ENCODE measurements at places on chromosomes 12 and 14. TPM values are rescaled to one million over a fixed set of nuclear protein-coding genes. Genes with fewer than 3 reads are reported as not detected.
A peak's percentile ranks its signal among the peaks of the same experiment; 100 is the strongest.

GRCh38 chr12:123089631-123090353 is 61.1 kb downstream of the PITPNM2 start:
- H3K36me3 ChIP-seq, result no peaks in the 10 kb centered on the region
- H3K4me1 ChIP-seq, result peaks cover 27% of the 10 kb centered on the region
- H3K27me3 ChIP-seq, result no peaks in the 10 kb centered on the region
- DNase-seq, result no peak
- H3K4me3 ChIP-seq, result no peak overlapping the region
- no peak overlapping the region for H3K27ac ChIP-seq

GRCh38 chr12:102441077-102441596 is 39.2 kb downstream of the IGF1 start:
- no peak overlapping the region for H3K27ac ChIP-seq
- no peaks in the 10 kb centered on the region for H3K36me3 ChIP-seq
- no peaks in the 10 kb centered on the region for H3K4me1 ChIP-seq
- no peak overlapping the region for H3K4me3 ChIP-seq
- H3K27me3 ChIP-seq, result peaks cover 4% of the 10 kb centered on the region
- DNase-seq, result no peak

- H3K4me1 ChIP-seq, result peaks cover 45% of the 10 kb centered on the region
- no peaks in the 10 kb centered on the region for H3K27me3 ChIP-seq
- no peak for DNase-seq
- no peak overlapping the region for H3K27ac ChIP-seq
- H3K4me3 ChIP-seq, result no peak overlapping the region
Measured at GRCh38 chr14:105012171-105012985, 8.5 kb downstream of the CDCA4 start.

GRCh38 chr14:96752125-96752524 is 45.1 kb upstream of the VRK1 start:
- no peaks in the 10 kb centered on the region for H3K36me3 ChIP-seq
- peaks cover 13% of the 10 kb centered on the region for H3K27me3 ChIP-seq
- no peak overlapping the region for H3K4me3 ChIP-seq
- H3K4me1 ChIP-seq, result no peaks in the 10 kb centered on the region

GRCh38 chr12:39872425-39872824 is 233.5 kb downstream of the SLC2A13 start:
- no peak for DNase-seq
- H3K27ac ChIP-seq, result no peak overlapping the region
- peaks cover 5% of the 10 kb centered on the region for H3K36me3 ChIP-seq
- no peaks in the 10 kb centered on the region for H3K4me1 ChIP-seq
- H3K4me3 ChIP-seq, result no peak overlapping the region
- H3K27me3 ChIP-seq, result no peaks in the 10 kb centered on the region

DNA sequence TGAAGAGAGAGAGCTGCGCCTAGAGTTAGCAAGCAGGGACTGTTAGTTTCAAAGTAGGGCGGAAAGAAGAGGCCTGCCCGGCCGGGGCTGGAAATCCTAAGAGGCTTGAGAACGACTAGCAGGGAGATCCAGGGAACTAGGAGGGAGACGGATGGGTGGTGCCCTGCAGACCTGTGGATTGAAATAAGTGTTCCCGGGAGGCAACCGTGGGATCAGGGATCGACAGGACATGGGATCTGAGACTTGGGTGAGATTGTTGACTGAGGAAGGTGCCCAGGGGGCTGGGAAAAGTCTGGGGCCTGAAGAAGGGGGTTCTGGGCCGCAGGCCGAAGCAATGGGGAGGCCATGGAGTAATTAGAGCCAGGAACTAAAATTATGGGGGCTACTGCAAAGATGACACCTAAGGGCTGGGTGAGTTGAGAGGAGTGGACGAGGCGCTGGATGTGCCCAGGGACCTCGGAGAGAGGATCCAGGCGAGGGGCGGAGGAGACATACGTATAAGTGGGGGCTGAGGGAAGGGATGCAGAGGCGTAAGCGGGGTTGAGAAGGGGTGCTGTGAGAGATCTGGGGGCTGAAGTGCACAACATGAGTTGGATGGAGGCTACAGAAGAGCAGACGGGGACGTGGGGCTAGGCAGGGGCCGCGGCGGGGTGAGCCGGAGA is 635 bp downstream of the LTA4H start:
- H3K4me3 ChIP-seq, result no peak overlapping the region
- peaks cover 29% of the 10 kb centered on the region for H3K4me1 ChIP-seq
- no peak overlapping the region for H3K27ac ChIP-seq
- H3K27me3 ChIP-seq, result no peaks in the 10 kb centered on the region
- no peak for DNase-seq

The C12orf54 gene
- not detected for total RNA-seq

DNA sequence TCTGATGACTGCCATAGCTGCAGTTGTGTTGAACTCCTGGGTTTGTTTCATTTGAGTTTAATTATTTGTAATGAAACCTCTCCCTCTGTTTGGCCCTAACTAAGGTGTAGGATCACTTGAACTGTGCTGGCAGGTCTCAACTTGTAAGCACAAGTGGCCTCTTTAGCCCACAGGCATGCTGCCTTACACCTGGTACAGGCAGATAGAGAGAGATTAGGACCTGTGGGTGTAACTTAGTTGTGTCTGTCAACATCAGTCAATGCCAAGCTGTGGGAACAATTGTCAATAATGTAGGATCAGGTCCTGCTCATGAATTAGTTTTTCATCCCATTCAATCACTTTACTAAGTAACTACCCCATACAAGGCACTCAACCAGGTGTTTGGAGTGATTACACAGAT is 263.0 kb upstream of the G2E3 start:
- peaks cover 11% of the 10 kb centered on the region for H3K27me3 ChIP-seq
- H3K36me3 ChIP-seq, result no peaks in the 10 kb centered on the region
- H3K27ac ChIP-seq, result no peak overlapping the region
- DNase-seq, result no peak
- H3K4me3 ChIP-seq, result no peak overlapping the region

DNA sequence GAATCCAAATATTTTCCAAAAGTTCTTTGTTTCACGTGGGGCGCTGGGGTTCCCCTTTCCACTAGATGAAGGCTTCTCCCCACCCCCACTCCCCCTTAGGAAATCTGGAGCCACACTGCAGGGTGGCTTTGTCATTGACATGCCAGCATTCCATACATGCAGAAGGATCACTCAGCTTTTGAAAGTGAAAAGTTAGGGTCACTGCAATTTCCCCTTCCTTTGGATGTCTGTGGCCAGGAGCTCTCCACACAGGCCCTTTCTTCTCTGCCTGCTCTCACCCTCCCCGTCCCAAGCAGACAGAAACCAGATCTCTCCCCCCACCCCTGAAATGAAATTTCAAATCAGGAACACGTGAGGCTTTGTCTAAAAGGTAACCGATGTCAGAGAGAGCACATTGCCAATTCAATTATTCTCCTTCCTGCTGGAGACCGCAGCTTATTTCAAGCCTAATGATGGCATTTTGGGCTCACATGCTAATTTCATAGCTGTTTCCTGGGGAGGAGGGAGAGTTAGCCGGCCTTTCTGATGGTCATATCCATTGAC is 153.9 kb upstream of the RFLNA start:
- no peak overlapping the region for H3K27ac ChIP-seq
- no peak for DNase-seq
- peaks cover 27% of the 10 kb centered on the region for H3K27me3 ChIP-seq
- H3K4me1 ChIP-seq, result no peaks in the 10 kb centered on the region
- no peak overlapping the region for H3K4me3 ChIP-seq

The TC2N gene
- 309 TPM for total RNA-seq

GRCh38 chr14:106309423-106309822 is 783.0 kb downstream of the TMEM121 start:
- H3K4me3 ChIP-seq, result no peak overlapping the region
- peak overlapping the region; percentile 73 for H3K27ac ChIP-seq
- H3K36me3 ChIP-seq, result no peaks in the 10 kb centered on the region
- H3K27me3 ChIP-seq, result no peaks in the 10 kb centered on the region

DNA sequence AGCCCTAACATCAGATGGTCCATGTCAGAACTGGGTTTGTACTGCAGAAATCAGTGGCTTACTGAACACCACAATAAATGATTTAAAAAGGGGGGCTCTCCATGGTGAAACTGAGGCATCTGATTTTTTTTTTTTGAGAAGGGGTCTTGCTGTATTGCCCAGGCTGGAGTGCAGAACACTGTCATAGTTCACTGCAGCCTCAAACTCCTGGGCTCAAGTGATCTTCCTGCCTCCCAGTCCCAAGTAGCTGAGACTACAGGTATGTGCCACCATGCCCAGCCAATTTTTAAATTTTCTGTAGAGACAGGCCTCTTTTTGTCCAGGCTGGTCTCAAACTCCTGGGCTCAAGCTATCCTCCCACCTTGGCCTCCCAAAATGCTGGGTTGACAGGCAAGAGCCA is 57.4 kb downstream of the RFLNA start:
- H3K27ac ChIP-seq, result no peak overlapping the region
- H3K4me1 ChIP-seq, result peaks cover 2% of the 10 kb centered on the region
- H3K27me3 ChIP-seq, result no peaks in the 10 kb centered on the region
- DNase-seq, result no peak
- peaks cover 3% of the 10 kb centered on the region for H3K36me3 ChIP-seq

DNA sequence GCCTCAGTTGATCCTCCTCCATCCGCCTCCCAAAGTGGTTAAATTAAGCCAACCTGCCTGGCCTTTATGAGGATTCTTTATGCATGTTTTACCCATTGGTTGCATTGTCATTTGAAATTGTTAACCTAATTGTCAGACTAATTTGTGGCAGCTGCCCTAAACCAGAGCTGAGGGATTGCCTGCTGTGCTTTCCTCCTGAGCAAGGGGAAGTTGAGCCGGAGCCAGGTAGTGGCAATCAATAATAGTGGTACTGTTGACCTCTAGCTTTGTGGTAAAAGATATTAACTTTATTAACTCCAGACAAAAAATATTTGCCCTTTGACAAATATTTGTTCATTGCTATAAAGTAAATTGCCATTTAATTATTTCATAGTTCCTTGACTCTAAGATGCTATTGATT is 5.6 kb upstream of the HEBP1 start:
- no peak for DNase-seq

- no peak for DNase-seq
- no peaks in the 10 kb centered on the region for H3K36me3 ChIP-seq
- H3K4me1 ChIP-seq, result no peaks in the 10 kb centered on the region
- no peak overlapping the region for H3K4me3 ChIP-seq
- no peak overlapping the region for H3K27ac ChIP-seq
Measured at GRCh38 chr12:24596768-24597388, 352.0 kb downstream of the BCAT1 start.

DNA sequence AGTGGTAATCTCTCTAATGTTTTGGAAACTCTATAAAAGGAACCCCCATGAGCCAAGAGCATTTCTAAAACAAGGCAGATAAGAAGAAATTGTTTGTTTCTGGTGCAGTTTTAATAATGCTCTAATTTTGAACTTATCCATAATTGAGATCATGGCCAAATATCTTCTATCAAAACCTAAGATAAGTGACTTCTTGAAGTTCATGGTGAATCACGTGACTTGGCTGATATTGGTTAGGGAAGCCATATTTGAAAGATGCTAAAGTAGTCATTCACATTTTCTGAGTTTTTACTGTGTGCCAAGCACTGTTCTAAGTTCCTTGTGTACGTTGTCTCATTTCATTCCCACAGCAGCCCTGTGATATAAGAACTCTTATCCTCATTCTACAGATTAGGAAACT is 157.9 kb downstream of the KICS2 start:
- peaks cover 2% of the 10 kb centered on the region for H3K27me3 ChIP-seq
- no peak overlapping the region for H3K4me3 ChIP-seq
- H3K36me3 ChIP-seq, result no peaks in the 10 kb centered on the region
- DNase-seq, result no peak

GRCh38 chr12:71517145-71517846 is 77.7 kb downstream of the LGR5 start:
- DNase-seq, result no peak
- no peaks in the 10 kb centered on the region for H3K36me3 ChIP-seq
- no peak overlapping the region for H3K27ac ChIP-seq

DNA sequence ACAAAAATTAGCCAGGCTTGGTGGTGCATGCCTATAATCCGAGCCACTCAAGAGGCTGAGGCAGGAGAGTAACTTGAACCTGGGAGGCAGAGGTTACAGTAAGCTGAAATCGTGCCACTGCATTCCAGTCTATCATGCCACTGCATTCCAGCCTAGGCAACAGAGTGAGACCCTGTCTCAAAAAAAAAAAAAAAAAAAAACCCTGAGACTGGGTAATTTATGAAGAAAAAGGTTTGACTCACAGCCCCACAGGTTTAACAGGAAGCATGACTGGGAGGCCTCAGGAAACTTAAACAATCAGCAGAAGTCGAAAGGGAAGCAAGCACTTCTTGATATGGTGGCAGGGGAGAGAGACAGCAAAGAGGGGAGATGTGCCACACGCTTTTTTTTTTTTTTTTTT is 123.2 kb downstream of the GXYLT1 start:
- no peak for DNase-seq
- no peak overlapping the region for H3K4me3 ChIP-seq
- peaks cover 4% of the 10 kb centered on the region for H3K4me1 ChIP-seq
- peaks cover 9% of the 10 kb centered on the region for H3K27me3 ChIP-seq

The FGD4 gene
- 0.47 TPM for total RNA-seq

The GPR137C gene
- total RNA-seq, result 0.16 TPM

The LIN52 gene
- total RNA-seq, result 9.6 TPM

DNA sequence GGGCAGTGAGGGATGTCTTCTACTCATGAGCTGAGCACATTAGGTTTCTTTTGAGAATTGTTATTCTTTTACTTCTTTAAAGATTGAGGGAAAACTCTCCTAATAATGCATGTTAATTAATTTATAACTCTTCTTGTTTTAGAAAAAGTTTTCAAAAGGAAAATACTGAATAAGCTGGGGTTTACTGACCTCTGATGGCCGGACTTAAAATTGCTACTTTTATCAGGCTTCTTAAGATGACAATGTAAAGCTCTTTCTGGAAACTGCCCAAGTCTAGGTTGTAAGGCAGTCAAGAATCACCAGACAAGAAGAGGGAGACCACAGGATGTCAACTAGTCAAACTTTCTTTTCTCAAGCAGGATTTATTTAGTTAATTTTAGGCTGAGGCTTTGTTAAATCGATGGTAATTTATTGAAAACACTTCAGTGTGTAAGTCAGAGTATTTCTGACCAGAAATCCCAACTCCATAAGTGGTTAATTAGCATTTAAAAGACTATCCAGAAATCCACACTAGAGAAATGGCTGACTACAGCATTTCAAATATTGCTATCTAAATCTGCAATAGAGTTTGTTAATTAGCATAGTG is 82.1 kb downstream of the AVPR1A start:
- no peaks in the 10 kb centered on the region for H3K4me1 ChIP-seq
- H3K4me3 ChIP-seq, result no peak overlapping the region
- H3K27me3 ChIP-seq, result no peaks in the 10 kb centered on the region
- H3K36me3 ChIP-seq, result no peaks in the 10 kb centered on the region
- DNase-seq, result no peak
- no peak overlapping the region for H3K27ac ChIP-seq

DNA sequence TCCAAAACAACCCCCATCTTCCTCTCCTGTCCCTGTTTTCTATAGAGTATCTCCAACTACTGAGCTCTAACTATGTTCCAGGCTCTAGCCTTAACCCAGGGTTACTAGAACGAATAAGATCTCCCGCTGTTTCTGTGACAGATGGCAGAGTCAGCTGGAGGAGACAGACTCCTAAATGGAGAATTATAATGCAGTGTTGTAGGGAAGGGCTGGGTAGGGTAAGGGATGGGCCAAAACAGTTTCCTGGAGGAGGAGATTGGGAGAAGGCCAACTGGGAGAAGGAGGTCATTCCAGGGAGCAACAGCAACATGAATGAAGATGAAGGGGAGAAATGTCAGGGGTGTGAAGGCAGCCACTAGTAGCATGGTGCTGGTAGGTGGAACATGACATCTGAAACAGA is 73.4 kb upstream of the ANO4 start:
- no peaks in the 10 kb centered on the region for H3K36me3 ChIP-seq
- H3K4me1 ChIP-seq, result peaks cover 3% of the 10 kb centered on the region
- DNase-seq, result no peak
- H3K27me3 ChIP-seq, result peaks cover 37% of the 10 kb centered on the region

The SLC35E3 gene
- total RNA-seq, result 12.8 TPM

GRCh38 chr12:3988519-3989217 is 115.5 kb upstream of the PARP11 start:
- peak overlapping the region; percentile 66 for H3K4me3 ChIP-seq
- H3K27ac ChIP-seq, result peak overlapping the region; percentile 89
- H3K4me1 ChIP-seq, result peaks cover 32% of the 10 kb centered on the region

Data from naive thymus-derived CD8-positive, alpha-beta T cell (primary cell).